ENCODE measurements at places on chromosomes 2 and 18. TPM values are rescaled to one million over a fixed set of nuclear protein-coding genes. Genes with fewer than 3 reads are reported as not detected.

IL1RL1 gene
- under 0.01 TPM for total RNA-seq

MC2R gene
- not detected for total RNA-seq

SCN3A gene
- total RNA-seq, result not detected

HOXD1 gene
- total RNA-seq, result not detected

FAP gene
- 134 TPM for total RNA-seq

OTOS gene
- not detected for total RNA-seq

RESP18 gene
- total RNA-seq, result not detected

GPR55 gene
- under 0.01 TPM for total RNA-seq

IL1F10 gene
- total RNA-seq, result not detected

GPR39 gene
- 16.4 TPM for total RNA-seq

ANKRD30B gene
- not detected for total RNA-seq

RAB11FIP5 gene
- total RNA-seq, result 27.6 TPM

RTP5 gene
- not detected for total RNA-seq

TMEM169 gene
- 0.37 TPM for total RNA-seq

APOB gene
- total RNA-seq, result under 0.01 TPM

SRD5A2 gene
- total RNA-seq, result under 0.01 TPM

HOXD3 gene
- total RNA-seq, result 2.2 TPM

TM4SF20 gene
- under 0.01 TPM for total RNA-seq

DNER gene
- total RNA-seq, result 0.73 TPM

COL6A3 gene
- 1,617 TPM for total RNA-seq

IL36A gene
- not detected for total RNA-seq

TUBA3D gene
- not detected for total RNA-seq

GAL3ST2 gene
- not detected for total RNA-seq

CCDC141 gene
- under 0.01 TPM for total RNA-seq

MYO7B gene
- 0.37 TPM for total RNA-seq

TTLL4 gene
- 12.1 TPM for total RNA-seq

PPIL3 gene
- total RNA-seq, result 35.3 TPM

SAG gene
- not detected for total RNA-seq

HOXD9 gene
- 0.37 TPM for total RNA-seq

LRRTM1 gene
- total RNA-seq, result under 0.01 TPM

C18orf54 gene
- 5.3 TPM for total RNA-seq

IL36G gene
- not detected for total RNA-seq

FAM161A gene
- total RNA-seq, result 2.5 TPM

ANO7 gene
- total RNA-seq, result 0.78 TPM

SLC16A14 gene
- total RNA-seq, result under 0.01 TPM

MOGAT1 gene
- total RNA-seq, result not detected

KHK gene
- total RNA-seq, result 1.5 TPM

TMEM198 gene
- total RNA-seq, result 1.2 TPM

KIF1A gene
- total RNA-seq, result not detected

TEKT4 gene
- total RNA-seq, result not detected

STPG4 gene
- 0.20 TPM for total RNA-seq

CYB5A gene
- 90.0 TPM for total RNA-seq

UPP2 gene
- not detected for total RNA-seq

ALPG gene
- not detected for total RNA-seq

SLC25A12 gene
- 24.6 TPM for total RNA-seq

CPO gene
- under 0.01 TPM for total RNA-seq

DPYSL5 gene
- total RNA-seq, result not detected

ACTR1B gene
- total RNA-seq, result 48.9 TPM
